ENCODE measurements at places on chromosomes 1 and 21.

GRCh38 chr1:21874328-21874727, 62.3 kb downstream of the LDLRAD2 start:
- DNase-seq, result no peak

GRCh38 chr1:16999863-17000262, 11.9 kb downstream of the ATP13A2 start:
- no peak for DNase-seq

- no peak for DNase-seq
These were observed 2.7 kb upstream of the SSX2IP start for GRCh38 chr1:84693005-84693404.

GRCh38 chr1:10835421-10835820, 39.0 kb upstream of the CASZ1 start:
- DNase-seq, result no peak

DNA sequence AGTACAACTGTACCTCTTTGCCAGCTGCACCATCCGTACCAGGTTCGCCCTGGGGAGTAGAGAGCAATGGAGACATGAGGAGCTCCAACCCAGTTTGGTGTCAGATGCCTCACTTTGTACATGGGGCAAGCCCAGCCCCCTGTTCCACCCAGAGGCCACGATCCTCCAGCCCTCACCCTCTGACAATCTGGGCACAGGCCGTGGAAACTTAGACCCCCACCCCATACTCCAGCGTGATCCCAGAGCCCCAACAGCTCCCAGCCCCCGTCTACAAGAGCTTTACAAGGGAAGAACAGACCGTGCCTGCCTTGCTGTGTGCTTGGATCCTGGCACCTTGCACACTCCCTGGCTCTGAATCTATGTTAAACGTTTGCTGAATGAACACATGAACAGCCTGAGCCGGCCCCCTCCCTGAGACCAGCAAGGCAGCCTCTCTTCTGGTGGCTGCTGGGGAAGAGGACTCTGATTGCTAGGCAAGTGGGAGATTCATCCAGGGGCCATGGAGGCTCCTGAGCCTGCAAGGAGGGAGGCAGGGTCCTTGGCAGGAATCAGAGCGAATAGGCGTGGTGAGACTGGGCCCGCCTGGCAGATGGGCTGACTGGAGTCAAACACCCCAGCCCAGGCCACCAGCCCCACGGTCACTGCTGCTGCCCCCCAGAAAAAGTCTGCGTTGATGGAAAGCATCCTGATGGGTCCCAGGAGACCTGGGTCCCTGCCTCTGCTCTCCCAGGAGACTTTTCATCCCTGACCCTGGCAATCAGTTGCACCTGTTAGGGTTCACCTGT, 12.5 kb upstream of the PEF1 start:
- no peak for DNase-seq

DNA sequence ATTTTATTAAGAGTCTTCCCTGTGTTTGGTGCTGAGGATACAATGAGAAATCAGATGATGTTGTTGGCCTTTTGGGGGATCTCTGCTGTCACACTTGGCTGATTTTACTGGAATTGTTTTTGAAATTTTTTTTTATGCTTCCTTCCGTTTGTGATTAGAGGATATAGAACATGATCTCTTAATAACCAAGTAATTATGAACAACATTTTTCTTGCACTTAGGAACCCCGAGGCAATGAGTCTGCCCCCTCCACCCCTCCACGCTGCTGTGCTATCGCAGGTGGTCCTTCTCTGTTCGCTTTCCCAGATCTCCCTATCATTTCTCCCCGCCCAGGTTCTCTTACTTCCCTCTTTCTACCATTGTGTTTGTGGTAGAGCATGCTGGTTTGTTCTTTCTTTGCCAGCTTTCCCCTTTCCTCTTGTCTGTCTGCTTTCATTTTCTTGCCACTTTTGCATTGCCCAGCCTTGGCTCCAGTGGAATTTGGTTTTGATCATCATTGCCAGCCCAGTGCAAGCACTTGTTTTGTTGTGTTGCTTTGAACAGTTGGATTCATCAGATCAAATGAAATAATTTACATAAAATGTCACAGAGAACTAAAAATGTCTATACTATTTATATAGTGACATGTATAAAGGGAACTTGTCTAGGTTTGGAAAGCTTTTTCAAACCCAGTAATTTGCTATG, 73.1 kb upstream of the SCCPDH start:
- no peak for DNase-seq

GRCh38 chr1:166017395-166017794, 149.4 kb downstream of the FAM78B start:
- DNase-seq, result no peak

GRCh38 chr1:74780594-74780993, 47.6 kb downstream of the TYW3 start:
- DNase-seq, result no peak

DNA sequence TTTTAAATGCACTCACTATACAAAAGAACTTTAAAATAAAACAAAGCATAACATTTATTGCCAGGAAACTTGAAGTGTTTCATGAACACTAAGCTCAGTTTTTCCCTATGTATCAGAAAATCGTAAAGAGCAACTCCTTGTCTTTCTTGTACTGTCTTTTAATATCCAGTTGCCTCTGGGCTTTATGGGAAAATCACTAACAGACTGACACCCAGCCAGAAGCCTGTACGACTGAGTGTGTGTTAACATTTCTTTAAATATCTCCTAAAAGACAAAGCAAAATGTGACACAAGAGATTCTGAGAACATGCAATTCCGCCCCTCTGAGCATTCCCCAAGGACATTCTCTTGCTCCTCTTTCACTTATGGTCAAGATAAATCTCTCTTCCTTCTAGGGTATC, 347.5 kb upstream of the DPYD start:
- no peak for DNase-seq

DNA sequence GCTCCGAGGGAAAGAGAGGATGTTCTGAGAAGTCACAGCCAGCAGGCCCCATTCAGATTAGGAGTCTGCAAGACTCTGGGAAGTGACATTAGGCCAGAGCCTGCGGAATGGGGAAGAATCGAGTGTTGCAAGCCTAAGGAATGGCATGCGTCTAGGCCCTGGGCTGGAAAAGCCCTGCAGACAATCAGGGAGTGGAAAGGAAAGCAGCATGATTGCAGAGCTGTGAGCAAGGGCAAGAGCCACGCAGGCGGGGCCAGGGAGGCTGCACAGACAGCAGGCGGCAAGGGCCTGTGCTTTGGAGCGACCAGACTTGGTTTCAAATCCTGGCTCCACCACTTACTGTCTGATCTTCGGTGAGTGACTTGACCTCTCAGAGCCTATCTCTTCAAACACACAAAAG, 118.2 kb downstream of the RRAGC start:
- no peak for DNase-seq
